LoVo (cell line): ENCODE measurements at places on chromosomes 6 and 20.

DNA sequence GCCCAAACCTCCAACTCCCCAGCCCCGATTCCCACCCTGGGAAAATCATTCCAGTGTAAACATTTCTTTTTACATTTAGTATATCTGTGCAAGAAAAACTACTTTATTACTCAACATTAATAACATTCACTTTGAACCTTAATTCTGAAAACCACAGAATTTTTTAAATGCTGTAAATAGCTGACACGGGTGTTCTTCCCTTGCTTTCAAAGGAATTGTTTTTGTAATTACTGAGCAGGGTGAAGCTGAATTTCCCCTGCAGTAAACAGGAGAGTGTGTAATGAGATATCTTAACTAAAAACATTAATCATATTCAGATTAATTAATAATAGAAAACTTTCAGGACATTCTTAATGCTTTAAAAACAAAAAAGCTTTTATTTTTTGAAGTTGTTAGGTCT is 99.3 kb upstream of the CITED2 start:
- no peak for DNase-seq

GRCh38 chr20:10686356-10687133 is 12.7 kb upstream of the JAG1 start:
- DNase-seq: no peak

- no peak for DNase-seq
Observed at GRCh38 chr20:50198180-50198666, 7.6 kb downstream of the CEBPB start.

DNA sequence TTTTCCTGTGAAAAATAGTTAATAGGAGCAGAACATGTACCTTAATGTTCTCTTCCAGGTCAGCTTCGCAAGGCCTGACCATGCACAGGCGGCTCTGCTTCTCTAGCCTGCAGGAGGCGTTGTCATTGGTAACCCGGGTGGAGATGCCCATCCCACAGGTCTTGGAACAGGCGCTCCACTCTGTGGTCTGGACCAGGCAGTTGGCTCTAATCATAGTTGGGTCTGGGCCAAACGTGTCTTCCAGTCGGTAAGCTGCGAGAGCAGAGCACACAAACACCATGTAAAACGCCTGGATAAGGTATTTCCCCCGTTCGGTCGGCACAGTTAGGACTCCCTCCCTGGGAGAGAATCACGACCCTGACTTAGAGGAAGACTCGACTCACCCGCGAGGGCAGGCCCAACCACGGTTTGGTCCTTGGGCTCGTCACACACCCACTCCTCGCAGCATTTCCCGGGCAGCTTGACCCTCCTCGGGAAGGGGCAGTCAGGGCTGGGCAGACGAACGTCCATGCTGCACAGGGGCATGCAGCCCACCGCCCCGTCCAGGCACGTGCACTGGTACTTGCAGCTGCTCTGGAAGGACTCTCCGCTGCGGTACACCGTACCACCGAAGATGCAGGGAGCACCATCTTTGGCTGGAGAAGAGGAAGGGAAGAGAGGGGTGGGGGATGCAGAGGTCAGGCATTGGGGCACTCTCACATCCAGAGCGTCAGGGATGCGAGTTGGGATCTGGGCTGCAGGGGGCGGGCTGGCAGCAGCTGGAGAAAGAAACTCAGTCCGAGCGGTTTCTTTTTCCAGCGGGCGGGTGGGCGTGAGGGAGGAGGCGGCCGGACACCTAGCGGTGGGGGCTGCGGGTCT is 1.0 kb downstream of the CCN2 start:
- DNase-seq: peak; percentile 23

GRCh38 chr20:37314617-37315016 is 25.2 kb downstream of the MANBAL start:
- DNase-seq: no peak

GRCh38 chr20:23125625-23126191 is 39.6 kb upstream of the CD93 start:
- no peak for DNase-seq

GRCh38 chr20:37342231-37343177 is 3.4 kb upstream of the SRC start:
- DNase-seq: no peak

GRCh38 chr6:158002951-158003853 is 21.5 kb downstream of the SYNJ2 start:
- no peak for DNase-seq

- no peak for DNase-seq
Observed at GRCh38 chr6:16430391-16431089, 192.2 kb downstream of the GMPR start.

DNA sequence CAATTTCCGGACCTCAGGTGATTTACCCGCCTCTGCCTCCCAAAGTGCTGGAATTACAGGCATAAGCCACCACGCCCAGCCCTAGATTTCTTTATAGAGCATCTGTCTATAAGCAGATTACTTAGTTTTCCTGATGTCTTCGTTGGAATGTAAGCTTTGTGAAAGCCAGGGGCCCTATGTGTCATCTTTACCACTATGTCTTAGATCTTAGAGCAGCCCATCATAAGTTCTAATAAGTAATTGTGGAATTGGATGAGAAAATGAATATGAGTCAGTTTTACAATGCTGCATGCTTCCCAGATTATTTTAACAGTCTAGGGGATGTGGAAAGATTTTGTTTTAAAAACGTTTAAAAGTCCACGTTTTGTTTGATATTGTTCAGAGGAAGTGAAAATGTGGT is 9.1 kb upstream of the ZBTB2 start:
- DNase-seq: no peak

GRCh38 chr20:58682656-58683531 is 9.7 kb upstream of the NPEPL1 start:
- DNase-seq: no peak

DNA sequence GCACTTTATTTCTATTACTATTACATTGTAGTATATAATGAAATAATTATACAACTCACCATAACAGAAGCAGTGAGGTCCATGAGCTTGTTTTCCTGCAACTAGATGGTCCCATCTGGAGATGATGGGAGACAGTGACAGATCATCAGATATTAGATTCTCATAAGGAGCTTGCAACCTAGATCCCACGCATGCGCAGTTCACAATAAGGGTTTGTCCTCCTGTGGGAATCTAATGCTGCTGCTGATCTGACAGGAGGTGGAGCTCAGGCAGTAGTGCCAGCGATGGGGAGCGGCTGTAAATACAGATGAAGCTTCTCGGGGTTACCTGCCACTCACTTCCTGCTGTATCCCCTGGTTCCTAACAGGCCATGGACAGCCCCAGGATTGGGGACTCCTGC is 139.5 kb upstream of the TCF21 start:
- DNase-seq: no peak

- no peak for DNase-seq
Observed at GRCh38 chr6:84263557-84263956, 36.1 kb upstream of the CEP162 start.

- DNase-seq: no peak
Observed at GRCh38 chr6:69953491-69953890, 87.1 kb downstream of the COL19A1 start.

GRCh38 chr6:111793711-111794111 is 79.5 kb downstream of the FYN start:
- no peak for DNase-seq

DNA sequence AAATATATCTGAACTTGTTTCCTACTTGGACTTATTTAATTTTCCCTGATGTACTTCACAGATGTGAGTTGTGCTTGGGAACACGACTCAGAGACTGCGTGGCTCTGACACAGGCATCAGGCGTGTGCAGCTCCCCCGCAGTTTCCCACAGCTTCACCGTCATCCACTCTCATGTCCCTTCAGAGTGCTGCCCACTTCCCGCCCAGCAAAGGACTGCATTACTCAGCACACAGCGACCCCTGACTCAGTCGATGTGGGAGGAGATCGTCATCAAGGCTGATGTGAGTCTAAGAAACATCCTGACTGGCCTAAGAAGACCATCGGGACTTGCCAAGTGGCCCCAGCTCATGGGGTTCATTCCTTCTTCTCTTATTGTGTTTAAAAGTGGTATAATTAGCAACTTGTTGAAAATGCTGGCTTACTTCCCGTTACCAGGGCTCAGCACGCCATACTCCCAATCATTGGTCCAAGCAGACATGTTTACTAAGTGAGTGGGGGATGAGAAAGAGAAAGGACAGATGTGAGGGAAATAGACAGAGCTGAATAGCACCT is 539.4 kb upstream of the JARID2 start:
- no peak for DNase-seq

- DNase-seq: no peak
Observed at GRCh38 chr20:64140061-64140931, 24.0 kb upstream of the MYT1 start.

- DNase-seq: no peak
Observed at GRCh38 chr6:137222381-137222780, 3.2 kb upstream of the IFNGR1 start.

- DNase-seq: no peak
Observed at GRCh38 chr6:127998985-127999384, 98.1 kb upstream of the THEMIS start.

- no peak for DNase-seq
Observed at GRCh38 chr6:44305200-44305725, 7.9 kb downstream of the AARS2 start.

- DNase-seq: no peak
Observed at GRCh38 chr20:4978050-4978918, 23.0 kb downstream of the SLC23A2 start.

DNA sequence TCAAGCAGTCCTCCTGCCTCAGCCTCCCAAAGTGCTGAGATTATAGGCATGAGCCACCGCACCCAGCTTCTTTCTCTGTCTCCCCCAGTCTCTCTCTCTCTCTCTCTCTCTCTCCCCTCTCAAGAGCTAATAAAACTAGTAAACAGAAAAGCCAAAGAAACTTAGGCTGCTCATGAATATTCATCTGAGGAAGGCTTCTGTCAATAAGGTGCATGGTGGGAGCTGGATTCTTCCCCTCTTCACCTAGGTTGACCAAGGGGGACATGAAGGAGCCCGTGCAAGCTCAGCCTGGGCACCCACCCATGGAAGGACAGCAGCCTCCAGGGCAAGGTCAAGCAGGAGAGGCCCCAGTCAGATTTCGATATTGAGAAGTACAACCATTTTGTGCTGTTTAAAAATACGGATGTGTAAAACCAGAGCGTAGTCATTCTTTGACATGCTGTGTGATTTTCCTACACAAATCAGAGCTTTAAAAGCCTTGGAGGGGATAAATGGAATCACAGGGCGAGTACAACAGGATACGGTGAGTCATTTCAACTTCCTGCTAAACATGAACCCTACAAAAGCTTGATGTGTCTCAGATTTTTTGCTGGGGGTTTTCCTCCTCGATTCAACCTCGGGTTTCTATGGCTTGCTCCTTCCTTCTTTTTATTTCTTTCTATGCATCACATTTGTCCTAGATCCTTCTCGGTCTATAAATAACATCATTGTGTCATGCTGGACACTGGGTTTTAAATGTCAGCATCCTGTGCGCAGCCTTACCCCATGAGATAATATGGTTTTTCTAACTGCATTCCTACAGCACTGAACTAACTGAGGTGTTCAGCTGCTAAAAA is 368.9 kb upstream of the JARID2 start:
- no peak for DNase-seq

DNA sequence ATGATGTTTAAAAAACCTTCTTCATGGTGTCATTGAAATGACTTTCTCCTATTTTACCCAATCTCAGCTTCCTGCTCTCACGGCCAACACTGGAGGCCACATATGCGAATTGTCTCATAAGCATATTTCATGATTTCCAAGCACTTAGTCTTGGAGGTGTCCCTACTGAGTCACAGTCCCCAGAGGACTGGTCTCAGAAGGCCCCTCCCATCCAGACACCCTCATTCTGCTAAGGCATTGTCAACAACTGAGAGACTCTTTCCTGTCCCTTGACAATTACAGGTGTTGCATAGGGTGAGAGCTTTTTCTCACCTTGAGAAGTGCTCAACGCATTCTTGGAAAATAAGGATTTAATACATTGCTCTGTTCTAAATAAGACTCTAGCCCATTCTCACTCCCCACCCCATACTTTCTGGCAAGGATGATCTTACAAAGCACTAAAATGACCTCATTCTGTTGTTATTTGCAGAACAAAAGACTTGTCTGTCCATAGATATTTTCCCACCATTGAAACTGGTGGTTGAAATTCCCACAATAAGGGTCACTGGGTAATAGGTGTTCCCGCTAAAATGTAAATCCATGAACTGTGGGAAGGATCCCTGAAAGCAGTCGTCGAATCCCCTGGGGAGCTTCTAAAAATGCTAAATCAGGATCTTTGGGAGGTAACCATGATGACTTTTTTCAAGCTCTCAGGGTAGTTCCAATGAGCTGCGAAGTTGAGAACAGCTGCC is 32.3 kb upstream of the SLC22A23 start:
- DNase-seq: no peak

DNA sequence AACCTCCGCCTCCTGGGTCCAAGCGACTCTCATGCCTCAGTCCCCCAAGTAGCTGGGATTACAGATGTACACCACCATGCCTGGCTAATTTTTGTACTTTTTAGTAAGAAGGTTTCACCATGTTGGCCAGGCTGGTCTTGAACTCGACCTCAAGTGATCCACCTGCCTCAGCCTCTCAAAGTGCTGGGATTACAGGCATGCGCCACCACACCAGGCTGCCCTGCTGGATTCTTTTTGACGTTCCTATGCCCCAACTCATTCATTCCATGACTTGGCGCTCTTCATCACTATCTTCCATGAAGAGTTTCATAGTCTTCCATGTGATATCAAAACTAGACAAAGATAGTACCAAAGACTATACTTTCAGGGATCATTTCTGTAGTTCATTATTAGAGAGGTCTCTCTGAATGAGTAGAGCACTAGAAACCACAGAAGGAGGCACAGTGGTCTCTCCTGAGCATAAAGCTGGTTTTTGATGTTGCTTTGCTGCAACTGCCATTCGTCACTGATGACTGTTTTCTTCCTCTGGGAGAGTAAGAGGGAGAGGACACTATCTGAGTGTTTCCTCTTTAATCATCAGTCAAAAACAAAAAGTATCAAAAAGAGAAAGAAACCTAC is 23.5 kb downstream of the DNAAF9 start:
- no peak for DNase-seq

GRCh38 chr6:125949069-125949468 is 7.5 kb upstream of the HINT3 start:
- no peak for DNase-seq

DNA sequence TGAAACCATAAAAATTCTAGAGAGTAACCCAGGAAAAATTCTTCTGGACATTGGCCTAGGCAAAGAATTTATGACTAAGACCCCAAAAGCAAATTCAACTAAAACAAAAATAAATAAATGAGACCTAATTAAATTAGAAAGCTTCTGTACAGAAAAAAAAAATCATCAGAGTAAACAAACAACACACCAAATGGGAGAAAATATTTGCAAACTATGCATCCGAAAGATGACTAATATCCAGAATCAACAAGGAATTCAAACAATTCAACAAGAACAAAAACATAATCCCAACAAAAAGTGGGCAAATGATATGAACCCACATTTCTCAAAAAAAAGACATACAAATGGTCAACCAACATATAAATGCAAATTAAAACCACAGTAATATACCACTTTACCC is 242.6 kb upstream of the CDYL start:
- no peak for DNase-seq
